ENCODE measurements at places on chromosomes 16 and 17. TPM values are rescaled to one million over a fixed set of nuclear protein-coding genes. Genes with fewer than 3 reads are reported as not detected.

GRCh38 chr17:78130437-78131101, at the start of gene TMC8:
TMC8 (plus strand) TSS chr17:78130771; CDS start chr17:78131589, 818 bp downstream.
- DNase-seq, result peak; percentile 20

Gene CA7
- total RNA-seq, result not detected

- DNase-seq, result no peak
These were observed 65.2 kb downstream of the ARSG start for GRCh38 chr17:68356520-68356919.

DNA sequence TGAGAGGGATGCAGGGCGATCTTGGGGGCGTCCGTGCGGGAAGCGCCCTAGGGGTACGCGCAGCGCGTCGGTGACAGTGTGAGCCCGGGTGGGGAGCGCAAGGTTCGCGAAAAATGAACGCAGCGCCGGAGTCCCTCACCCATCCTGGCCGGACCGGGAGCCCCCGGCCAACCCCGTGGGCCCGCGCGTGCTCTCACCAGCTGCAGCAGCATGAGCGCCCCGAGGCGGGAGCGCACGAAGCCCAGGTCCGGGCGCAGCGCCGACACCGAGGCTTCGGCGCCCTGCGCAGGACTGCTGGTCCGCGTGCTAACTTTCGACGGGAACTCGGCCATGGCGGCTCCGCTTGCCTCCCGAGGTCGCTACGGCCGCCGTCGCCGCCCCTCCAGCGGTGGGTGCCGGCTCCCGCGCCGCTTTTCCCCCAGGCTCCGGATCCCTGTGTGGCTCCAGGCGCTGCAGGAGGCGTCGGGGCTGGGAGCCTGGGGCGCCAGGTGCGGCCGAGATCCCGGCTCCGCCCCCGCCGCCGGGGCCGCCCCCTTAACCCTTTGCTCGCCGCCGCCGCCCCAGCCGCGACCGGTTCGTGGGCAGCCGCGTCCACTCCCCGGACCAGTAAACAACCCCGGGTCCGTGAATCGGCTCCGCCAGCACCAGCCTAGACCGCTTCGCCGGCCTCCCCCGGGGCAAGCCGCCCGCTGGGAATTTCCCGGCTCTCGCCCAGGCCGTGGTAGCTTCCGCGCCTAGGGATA, at the start of gene PLLP:
Gene PLLP (minus strand): TSS at position 464 of the 743 bp plus-strand sequence. CDS start 132 bp downstream, at position 332.
- DNase-seq, result peak; percentile 54

DNA sequence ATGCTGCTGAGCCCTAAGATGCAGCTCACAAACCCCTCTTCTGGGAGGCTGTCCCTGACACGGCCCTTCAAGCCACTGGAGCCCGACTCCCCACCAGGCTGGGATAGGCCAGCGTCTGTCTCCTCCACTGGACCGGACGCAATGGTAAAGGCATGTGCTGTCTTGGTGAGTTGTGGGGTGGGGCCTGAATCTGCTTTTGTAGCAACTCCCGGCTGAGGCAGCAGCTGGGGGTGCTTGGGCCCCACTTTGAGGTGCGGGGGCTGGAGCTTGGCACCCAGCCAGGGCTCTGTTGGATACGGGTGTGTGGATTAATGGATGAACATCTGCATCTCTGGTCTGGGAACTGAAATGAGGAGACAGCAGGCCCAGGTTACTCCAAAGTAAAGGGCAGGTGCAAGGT, 3.5 kb upstream of the NLRC3 start:
- DNase-seq, result no peak

DNA sequence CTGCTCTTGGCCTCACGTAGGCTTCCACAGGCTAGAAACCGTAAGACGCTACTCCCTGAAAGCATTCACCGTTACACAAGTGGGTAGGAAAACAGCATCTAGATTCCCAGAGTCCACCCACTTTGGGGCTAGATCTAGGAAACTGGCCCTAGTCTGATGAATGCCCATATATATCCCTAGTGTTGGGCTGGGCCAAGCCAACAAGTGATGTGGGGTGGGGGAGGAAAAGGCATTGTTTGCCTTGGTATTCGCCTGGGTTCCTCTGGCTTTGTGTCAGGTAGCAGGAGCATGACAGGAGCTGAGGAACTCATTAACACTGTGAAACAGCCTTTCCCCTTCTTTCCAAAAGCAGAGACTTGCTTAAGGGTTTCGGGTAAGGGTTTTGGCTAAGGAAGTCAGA, 112.4 kb downstream of the SMG6 start:
- peak; percentile 89 for DNase-seq

- DNase-seq, result peak; percentile 59
These were observed 104.7 kb downstream of the COPRS start for GRCh38 chr17:31754239-31754945.

GRCh38 chr17:1377334-1377733, 22.7 kb downstream of the YWHAE start:
- DNase-seq, result no peak

DNA sequence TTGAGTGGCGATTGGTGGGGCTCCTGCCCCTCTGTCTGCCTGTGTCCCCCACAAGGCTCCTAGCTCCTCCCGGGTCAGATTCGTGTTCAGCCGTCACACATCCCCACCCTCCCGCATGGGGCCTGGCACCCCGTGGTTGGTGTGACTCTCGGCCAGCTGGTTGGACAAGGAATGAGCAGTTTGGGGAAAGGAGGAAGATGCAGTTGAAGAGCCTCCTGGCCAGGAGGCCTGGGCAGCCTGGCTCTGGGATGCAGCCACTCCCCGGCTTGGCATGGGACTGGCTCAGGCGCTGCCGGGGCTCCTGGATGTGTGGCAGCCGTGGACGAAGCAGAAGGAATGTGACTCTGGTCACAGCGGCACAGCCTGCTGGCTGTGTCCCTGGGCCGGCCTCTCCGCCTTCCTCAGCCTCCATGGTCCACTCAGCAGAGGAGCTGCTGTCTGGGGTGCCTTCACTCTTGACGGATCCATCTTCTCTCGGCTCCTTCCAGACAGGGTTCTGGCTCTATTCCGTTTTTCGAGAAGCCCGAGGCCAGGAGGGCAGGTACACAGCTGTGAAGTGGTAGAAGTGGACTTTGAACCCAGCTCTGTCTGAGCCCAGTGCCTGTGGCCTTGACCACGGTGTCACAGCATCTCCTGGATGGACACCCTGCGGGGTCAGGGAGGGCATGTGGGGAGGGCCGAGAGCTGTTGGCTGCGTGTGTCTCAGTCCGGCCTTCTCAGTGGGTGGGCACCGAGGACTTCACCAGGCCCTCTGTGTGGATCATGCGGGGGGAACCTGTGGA, 2.1 kb downstream of the TRAF7 start:
- DNase-seq, result no peak

DNA sequence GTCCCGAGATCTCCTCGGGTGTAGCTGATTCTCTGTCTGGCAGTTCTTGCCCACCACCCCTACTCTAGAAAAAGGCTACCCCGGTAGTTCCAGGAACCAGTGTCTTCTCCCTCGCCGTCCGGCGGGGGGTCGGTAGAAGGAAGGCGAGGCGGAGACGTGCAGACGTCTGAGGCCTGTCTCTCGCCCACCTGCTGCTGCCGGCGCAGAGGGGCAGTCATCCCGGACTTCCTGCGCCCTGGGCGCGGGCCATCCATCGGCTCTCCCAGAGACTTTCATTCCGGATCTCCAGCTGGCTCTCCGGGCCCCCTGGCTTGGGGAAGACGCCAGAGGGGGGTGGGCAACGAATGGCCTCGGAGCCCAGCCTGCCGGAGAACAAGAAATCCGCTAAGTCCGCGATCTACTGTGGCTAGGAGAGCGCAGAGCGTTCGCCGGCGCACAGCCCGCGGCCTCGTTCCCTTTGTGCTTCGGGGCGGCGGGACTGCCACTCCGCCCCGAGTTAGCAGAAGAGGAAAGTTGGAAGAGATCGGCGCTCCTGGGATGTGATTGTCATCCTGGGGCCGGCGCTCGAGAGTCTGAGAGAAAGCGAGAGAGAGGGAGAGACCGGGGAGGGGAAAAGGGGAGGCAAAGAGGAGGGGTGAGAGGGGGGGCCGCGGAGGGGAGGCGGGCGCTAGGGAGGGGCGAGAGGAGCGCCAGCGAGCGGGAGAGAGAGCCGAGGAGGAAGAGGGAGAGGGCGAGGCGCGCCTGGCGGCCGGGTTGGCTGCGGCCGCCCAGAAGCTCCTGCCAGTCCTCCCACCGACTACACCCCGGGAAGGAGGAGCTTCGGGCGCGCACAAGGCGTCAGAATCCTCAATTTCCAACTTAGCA, at the start of gene IRX5:
Gene IRX5 (plus strand): TSS at position 861 of the 864 bp plus-strand sequence. CDS start 334 bp downstream, outside the sequence.
- DNase-seq, result peak; percentile 93

DNA sequence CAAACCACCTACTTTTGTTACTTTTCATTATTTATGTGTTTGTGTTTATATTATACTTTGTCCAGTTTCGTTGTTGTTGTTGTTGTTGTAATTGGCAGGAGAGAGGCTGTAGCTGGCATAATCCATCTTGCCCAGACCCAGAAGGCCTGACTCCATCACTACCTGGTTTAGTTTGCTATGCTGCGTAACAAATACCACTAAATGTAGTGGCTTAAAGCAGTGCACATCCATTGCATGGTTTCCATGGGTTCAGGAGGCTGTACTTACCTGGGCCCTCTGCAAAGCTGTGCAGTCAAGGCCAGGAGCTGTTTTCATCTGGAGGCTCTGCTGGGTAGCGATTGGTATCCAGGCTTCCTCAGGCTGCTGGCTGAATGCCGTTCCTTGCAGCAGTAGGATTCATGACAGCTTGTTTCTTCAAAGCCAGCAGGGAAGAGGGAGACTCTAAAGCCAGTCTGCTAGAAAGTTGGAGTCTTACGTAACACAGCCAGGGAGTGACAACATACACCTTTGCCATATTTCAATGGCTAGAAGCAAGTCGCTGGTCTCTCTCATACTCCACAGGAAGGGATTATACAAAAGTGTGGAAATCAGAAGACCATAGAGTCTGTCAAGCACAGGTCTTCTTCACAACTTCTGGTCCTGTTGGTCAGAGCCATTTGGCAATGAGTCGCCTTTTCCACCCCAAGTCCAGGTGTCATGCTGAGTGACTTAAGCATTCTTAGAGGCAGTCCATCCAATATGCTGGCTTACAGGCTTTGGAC, 41.1 kb downstream of the TNRC6C start:
- DNase-seq, result peak; percentile 58

- DNase-seq, result peak; percentile 92
These were observed at the start of the genes SMG6 and SRR for GRCh38 chr17:2303204-2304188. SMG6 (minus strand) TSS chr17:2303785; CDS start chr17:2303720, 65 bp downstream. SRR (plus strand) TSS chr17:2303950; CDS start chr17:2315561, 11,611 bp downstream.

- no peak for DNase-seq
These were observed 52.0 kb downstream of the ABHD15 start for GRCh38 chr17:29514792-29515191.

DNA sequence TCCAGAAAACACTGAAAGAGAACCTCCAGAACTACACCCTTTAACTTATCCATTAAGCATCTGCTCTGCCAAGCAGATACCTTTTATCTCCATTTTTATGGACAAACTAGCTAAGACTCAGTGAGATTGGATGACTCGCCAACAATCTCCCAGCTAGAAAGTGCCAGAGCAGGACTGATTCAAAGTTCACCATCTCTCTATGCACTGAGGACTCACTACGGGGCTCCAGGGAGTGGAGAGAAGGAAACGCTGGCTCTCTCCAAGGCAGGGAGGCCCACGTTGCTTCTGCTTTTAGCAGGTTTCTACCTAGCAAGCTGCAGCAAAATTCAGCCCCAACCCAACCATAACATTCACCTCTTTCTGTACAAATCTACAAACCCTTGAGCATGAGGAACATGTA, 52.8 kb upstream of the ARHGAP44 start:
- DNase-seq, result no peak

DNA sequence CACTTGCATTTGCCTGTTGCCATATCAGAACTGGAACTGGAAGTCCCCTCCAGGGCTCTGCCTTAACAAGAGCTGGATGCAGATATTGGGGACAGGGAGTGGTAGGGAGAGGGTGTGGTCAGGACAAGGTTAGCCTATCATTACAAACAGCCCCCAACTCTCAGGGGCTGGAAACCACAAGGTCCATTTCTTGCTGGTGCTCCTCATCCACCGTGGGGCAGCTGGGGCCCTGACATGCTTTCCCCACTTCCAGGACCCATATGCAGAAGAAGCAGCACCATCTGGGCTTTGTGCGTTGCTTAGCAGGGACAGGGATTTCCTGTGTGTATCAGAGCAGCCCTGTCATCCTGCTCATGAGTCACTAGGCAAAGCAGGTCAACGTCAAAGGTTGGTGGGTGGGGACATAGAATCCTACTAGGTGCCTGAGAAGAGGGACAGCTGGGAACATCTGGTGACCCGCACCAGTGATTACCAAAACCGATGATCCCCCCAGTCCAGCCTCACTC, 26.9 kb downstream of the RGS9 start:
- peak; percentile 66 for DNase-seq

All from dermis blood vessel endothelial cell (primary cell).